Thyroid gland (tissue), 4 donors: ENCODE measurements at places on chromosomes 11 and 22. TPM values are rescaled to one million over a fixed set of nuclear protein-coding genes. Genes with fewer than 3 reads are reported as not detected.

DNA sequence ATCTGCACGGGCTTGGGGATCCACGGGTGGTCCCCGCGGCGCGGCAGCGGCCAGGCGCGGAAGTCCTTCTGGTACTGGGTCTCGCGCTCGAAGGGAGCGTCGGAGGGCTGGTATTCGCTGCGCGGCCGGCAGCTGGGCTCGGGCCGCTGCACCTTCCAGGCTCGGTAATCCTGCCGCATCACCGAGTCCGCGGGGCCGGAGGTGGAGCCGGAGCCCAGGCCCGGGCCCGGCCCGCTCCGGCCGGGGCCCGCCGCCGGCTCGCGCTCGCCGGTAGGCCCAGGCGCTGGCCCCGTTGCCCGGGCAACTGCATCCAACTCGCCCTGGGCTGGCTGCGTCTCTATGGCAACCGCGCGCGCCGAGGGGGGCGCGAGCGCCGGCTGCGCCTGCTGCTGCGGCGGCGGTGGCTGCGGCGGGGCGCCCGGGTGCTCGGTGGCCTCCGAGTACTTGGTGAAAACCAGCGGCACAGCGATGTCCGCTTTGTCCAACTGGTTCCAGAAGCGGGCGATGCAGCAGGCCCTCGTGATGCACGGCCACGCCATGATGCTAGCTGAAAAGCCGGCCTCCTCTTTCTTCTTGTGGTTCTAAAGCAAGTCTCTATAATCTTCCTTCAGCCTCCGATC, 897 bp downstream of the MAP6 start:
- no peaks in the 10 kb centered on the region for H3K36me3 ChIP-seq
- H3K4me3 ChIP-seq = peak overlapping the region; percentile 59
- peak; percentile 66 for DNase-seq
- H3K27me3 ChIP-seq = no peaks in the 10 kb centered on the region

DNA sequence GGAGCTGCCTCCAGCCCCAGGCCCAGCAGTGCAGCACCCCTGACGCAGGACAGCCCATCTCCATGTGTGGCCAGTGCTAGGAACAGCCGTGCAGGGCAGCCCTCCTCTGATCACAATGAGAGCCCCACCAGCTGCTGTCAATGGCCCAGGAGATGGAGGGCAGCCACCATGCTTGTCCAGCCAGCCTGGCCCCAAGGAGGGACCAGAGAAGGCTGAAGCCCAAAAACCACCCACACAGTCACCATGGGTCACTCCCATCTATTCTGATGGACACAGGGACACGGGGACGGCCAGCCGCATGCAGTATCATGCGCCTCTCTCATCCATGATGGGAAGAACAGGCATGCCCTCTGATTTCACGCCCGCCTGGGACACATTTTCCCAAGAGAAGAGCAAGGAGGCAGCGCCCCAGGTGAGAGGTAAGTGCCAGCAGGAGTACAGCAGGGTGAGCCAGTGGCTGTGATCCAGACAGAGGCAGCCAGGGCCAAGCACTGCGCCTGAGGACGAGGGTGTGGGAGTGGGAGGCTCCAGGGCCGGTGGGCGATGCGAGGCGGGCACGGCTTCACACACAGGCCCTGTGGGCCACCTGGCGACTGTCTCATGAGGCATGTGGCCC, 33.6 kb upstream of the GNB1L start:
- no peaks in the 10 kb centered on the region for H3K4me1 ChIP-seq
- H3K27me3 ChIP-seq = no peaks in the 10 kb centered on the region
- DNase-seq = no peak
- H3K27ac ChIP-seq = no peak overlapping the region

- peak overlapping the region; percentile 45 for H3K27ac ChIP-seq
- H3K36me3 ChIP-seq = no peaks in the 10 kb centered on the region
- no peak overlapping the region for H3K4me3 ChIP-seq
- no peaks in the 10 kb centered on the region for H3K27me3 ChIP-seq
- DNase-seq = peak; percentile 79
- peaks cover 11% of the 10 kb centered on the region for H3K4me1 ChIP-seq
Observed at GRCh38 chr11:121722431-121723245, 269.9 kb upstream of the SORL1-AS1 start.

DNA sequence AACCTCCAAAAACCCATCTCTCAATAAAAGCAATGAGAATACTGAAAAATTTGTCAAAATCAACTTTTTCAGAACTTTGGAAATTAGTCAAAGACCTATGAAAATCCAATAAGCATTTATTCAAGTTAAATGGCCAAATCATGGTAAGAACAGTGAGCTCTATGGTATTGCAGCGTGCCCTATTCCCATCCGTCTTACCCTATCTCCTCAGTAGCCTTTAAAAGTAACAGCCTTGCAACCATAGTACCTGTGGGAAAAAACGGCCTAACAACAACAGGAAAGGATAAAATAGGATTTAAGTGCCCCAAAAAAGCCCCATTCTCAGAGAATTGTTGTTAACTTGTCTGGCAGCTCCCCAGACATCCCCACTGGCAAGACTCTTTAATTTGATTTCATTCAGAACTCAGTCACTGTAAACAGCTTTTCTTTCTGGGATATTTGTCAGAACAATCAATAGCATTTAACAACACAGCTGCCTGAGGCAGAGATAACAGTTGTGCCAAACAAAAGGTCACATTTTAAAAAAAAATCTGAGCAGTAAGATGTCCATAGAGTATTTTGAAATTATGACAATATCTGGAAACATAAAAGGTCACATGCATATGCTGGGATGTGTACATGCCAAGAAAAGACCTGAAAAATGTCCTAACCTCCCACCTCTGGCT, 18.8 kb upstream of the MS4A8 start:
- H3K36me3 ChIP-seq = no peaks in the 10 kb centered on the region
- H3K27me3 ChIP-seq = no peaks in the 10 kb centered on the region
- no peak for DNase-seq
- no peaks in the 10 kb centered on the region for H3K4me1 ChIP-seq
- no peak overlapping the region for H3K4me3 ChIP-seq

DNA sequence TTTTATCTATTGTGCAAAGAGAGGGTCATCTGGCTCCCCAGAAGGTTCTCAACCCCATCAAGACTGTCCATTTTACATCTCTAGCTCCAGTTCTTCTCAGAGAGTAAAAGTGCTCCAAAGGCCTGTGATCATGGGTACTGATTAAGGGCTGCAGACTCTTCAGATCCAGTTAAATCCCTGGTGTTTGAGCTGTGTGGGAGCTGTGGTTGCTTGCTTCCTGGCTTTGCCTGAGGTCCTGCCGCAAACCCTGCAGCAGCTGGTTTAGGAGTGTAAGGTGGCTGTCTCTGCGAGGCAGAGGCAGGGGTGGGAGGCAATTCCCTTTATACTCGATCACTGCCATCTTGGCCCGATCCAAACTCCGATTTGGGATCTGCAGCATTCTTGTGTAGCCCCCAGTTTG, 1.2 kb downstream of the MRPL17 start:
- H3K27me3 ChIP-seq = no peaks in the 10 kb centered on the region
- no peak for DNase-seq
- H3K4me1 ChIP-seq = peaks cover 11% of the 10 kb centered on the region
- H3K36me3 ChIP-seq = no peaks in the 10 kb centered on the region
- no peak overlapping the region for H3K27ac ChIP-seq
- H3K4me3 ChIP-seq = peak overlapping the region; percentile 84

DNA sequence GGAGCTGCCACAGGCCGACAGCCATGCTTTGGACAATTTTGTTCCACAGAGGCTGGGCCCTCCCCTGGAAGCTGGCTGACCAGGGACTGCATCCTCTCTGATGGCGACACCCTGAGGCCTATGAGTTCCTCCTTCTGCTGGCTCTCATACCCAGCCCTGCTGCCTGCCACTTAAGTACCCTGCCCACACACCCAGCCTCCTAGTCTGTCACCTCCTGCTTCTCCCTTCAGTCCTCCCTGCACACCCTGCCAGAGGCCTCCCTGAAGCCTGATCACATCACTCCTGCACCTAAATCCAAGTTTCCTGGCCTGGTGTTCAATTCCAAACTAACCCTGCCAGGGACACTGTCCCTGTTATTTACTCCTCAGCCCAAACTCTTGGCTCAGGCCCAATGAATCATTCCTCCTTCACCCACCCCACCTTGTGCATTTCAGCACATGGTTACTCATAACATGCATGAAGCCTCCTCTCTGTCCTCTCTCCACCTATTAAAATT, 136.7 kb upstream of the NECTIN1 start:
- no peak for DNase-seq
- no peaks in the 10 kb centered on the region for H3K4me1 ChIP-seq
- no peaks in the 10 kb centered on the region for H3K36me3 ChIP-seq
- H3K27me3 ChIP-seq = no peaks in the 10 kb centered on the region

CAPN1 gene
- 348 TPM for total RNA-seq

OR52K2 gene
- not detected for total RNA-seq

GRCh38 chr11:89529626-89530380, 38.6 kb upstream of the NOX4 start:
- H3K36me3 ChIP-seq = no peaks in the 10 kb centered on the region
- no peaks in the 10 kb centered on the region for H3K27me3 ChIP-seq
- H3K4me1 ChIP-seq = no peaks in the 10 kb centered on the region
- DNase-seq = no peak
- no peak overlapping the region for H3K27ac ChIP-seq
- no peak overlapping the region for H3K4me3 ChIP-seq

- H3K4me3 ChIP-seq = peak overlapping the region; percentile 57
- H3K27me3 ChIP-seq = no peaks in the 10 kb centered on the region
- H3K4me1 ChIP-seq = peaks cover 30% of the 10 kb centered on the region
- H3K27ac ChIP-seq = peak overlapping the region; percentile 98
Observed at GRCh38 chr11:73140213-73141030, 1.7 kb downstream of the FCHSD2 start.

COPB1 gene
- total RNA-seq = 189 TPM

DNA sequence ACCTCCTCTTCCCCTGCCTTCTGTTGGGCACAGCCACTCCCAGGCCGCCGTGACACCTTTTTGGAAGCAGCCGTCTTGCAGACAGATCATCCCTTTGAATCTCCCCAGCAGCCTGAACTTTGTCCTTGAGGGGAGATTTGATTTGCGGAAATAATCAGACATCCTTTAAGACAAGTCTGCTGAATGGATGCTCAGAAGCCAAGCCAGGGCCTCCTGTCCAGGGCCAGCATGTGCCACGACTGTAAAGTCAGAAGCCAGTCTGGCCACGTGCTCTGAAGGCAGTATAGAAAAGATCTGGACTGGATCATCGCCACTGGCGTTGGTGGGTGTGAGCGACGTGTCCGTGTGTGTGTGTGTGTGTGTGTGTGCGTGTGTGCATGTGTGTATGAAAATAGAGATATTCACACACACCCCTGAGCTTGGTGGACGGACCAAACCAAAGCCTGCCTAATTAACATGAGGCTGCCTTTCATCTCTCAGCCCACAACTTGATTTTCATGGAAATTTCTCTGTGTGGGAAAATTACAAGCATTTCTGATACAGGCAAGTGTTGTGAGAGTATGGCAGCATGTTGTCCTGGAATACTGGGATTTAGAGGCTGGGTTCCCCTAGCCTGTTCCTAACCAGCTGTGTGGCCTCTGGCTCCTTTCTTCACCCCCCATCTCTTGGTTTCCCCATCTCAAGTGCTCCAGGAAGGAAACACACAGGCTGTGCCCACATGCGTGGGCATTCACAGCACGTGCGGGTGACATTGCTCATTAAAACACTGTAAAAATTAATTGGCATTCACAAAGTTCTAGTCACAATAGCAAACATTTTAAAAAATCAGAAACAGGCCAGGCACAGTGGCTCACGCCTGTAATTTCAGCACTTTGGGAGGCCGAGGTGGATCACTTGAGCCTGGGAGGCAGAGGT, 61.8 kb upstream of the WNT7B start:
- H3K36me3 ChIP-seq = no peaks in the 10 kb centered on the region
- H3K27me3 ChIP-seq = no peaks in the 10 kb centered on the region
- H3K4me3 ChIP-seq = no peak overlapping the region
- H3K27ac ChIP-seq = no peak overlapping the region
- H3K4me1 ChIP-seq = peaks cover 13% of the 10 kb centered on the region
